Occipital lobe (tissue), 3 donors: ENCODE measurements at places on chromosomes 7 and 10.

DNA sequence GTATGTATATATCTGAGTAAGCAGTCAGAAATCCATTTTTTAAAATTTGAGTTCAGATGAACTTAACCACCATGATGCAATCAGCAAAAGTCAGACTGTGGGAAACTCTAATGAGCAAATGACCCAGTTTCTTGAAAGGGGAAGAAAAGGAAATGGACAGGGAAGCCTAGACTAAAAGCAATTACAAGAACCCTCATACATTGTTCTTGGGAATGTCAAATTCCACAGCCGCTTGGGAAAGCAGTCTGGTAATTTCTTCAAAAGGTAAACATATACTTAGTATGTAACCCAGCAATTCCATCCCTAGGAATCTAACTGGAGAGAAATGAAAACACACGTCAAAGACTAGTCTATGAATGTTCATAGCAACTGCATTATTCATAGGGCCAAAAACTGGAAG, 16.4 kb upstream of the FOXK1 start:
- no peak for DNase-seq

DNA sequence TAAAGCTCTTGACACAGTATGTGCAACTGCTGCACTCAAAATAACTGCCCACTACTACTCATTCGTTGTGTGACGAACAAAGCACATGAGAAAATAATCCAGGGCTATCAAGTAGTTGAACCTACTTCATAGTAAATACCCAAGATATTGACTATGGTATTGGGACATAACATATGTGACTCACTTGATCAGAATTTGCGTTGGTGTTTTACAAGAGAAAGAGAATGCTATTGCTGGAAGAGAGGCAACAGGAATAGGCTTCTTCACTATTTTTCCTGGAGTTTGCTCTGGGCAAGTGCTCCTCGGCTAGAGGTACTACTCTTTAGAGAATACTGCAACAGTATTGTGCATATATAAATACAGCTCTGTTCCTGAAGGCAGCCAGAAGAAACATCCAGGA, 2.5 kb downstream of the DGKB start:
- no peak for DNase-seq

DNA sequence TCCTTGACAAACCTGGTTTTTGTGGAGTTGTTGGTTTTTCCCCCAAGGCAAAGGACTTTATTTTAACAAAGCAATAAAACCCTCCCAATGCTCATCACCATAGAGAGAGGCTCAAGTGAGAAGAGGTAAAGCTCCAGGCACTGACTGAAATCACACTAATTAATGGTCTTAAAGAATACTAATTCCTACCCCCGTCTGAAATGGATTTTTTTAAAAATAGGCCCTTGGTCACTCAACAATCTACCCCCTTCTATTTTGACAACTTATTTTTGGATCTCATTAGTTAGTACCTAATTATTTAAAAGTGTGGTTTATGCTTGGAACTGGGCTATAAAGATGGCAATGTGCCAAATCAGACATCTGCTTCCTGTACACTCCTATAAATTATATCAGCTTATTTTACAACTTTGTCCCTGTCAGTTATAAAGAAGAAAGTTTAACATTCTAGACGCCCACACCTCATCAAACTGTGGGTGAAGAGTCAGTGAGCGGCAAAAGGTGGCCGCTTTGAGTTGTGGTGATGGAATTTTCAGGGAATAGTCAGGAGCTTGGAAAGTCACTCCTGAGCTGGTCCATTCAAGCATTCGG, 10.6 kb downstream of the GLI3 start:
- no peak for DNase-seq

DNA sequence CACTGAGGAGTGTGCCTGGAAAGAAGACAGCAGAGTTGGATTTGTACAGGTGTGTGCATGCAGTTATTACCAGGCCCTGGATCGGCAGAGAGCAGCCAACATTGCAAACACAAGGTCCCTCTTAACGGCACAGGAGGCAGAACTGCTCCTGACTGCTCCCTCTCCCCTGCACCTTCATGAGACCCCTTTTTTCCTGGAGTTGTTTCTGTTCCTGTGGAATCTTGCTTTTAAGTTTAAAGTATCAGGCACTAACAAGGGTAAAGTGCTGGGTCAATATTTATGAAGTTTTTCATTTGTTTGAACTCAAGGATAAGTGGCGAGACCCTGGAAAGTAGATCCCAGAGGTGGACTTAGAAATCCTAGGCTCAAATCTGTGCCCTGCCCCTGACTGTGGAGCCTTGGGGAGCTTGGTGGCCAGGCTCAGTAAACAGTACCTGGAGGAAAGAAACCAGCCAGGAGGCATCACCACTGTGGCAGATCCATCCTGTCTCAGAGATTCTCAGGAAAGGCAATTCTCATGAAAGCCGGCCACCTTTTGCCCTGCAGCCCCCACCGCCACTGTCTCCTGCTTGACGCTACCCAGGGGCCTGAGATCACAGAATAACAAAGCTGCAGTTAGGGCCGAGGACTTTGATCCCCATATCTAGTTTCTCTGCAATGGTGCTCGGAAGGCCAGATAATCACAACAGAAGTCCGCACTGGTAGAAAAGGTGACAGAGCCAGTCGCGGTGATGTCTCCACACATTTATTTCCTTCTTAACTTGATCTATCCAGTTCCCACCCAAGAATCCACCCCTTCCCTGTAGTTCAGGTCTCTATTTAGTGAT, 36.7 kb downstream of the DDC start:
- no peak for DNase-seq

GRCh38 chr10:119602241-119603095, 5.7 kb upstream of the TIAL1 start:
- DNase-seq: no peak

GRCh38 chr7:3942816-3943745, 642.0 kb downstream of the SDK1 start:
- no peak for DNase-seq

DNA sequence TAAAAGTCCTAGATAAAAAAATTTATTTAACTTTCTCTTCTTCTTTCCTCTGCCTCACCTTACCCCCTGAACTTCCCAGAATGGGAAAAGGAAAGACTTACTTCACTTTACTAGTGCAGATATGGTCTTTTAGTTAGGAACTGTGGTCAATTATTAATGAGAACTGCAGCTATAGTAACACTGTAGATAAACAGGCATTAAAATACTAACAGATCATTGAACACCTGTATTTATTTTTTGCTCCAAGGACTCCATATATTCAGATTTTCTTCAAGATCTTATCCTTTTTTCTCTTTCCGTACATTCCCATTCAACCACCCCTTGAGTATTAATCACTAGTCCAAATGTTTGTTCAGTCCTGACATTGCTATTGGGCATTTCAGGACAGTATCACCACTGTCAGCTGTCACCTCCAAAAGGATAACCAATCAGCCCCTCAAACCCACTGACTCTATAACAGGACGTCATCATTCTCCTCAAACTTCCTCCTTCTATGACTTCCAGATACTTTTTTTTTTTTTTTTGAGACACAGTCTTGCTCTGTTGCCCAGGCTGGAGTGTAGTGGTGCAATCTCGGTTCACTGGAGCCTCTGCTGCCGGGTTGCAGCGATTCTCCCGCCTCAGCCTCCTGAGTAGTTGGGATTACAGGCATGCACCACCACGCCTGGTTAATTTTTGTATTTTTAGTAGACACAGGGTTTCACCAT, 4.2 kb downstream of the CPVL start:
- DNase-seq: no peak

GRCh38 chr7:88243345-88243909, 23.6 kb upstream of the SRI start:
- DNase-seq: peak; percentile 10

GRCh38 chr10:30529373-30529998, 95.5 kb downstream of the MAP3K8 start:
- no peak for DNase-seq

GRCh38 chr10:80694930-80695329, 157.2 kb downstream of the SH2D4B start:
- no peak for DNase-seq

- DNase-seq: no peak
Measured at GRCh38 chr7:4110438-4110837, 571.7 kb upstream of the FOXK1 start.

GRCh38 chr10:29529146-29529545, 105.6 kb downstream of the SVIL start:
- no peak for DNase-seq

DNA sequence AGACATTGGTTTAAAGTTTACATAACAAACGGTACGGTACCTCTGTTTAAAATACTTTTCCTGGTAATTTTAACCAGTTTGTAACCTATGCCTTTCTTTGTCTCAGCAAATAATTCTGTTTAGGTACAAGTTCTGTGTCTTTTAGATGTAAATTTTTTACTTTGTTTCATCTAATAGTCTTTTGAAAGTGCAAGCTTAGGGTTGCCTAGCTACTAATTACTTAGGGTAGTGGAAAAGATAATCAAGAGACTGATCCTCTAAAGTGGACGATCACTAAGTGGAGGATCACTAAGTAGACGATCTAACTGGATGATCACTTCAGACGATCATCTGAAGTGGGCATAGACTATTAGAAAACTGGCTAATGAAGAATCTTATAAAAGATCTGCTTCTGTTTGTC, 16.1 kb upstream of the FKBP9 start:
- no peak for DNase-seq

DNA sequence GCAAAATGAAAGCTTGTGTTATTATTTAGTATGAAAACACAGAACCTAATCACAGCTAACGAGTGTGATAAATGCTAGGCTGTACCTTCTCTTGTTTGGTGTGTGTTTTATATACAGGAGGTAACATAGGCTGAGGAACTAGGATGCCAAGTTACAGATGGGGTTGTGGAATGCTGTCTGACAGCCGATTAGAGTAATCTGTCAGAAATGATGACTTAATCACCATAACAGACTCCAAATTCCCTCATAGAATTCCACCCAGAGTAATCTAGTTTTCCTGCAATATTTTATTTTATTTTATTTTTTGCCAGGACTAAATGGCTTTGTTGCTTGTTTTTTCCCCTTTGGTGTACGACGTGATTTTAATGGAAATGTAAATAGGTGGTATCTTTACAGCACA, 221.2 kb downstream of the CELF2 start:
- DNase-seq: no peak

DNA sequence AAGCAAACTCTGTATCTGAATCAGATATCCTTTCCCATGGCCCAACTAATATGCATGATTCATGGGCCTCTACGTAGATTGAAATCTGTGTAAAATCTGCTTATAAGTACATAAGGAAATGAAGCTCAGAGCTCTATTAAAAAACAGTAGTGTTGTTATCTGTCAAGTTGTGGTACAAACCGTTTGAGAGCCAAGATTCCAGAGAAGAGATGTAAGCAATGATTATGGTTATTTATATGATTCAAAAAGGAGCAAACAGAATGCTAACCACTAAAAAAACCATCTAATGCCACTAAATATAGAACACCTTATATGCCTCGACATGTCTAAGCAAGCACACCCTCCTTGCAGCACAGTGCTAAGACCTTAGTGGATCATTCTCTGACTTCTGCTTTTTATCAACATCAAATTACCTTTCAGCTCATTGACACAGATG, 26.6 kb downstream of the RPP38 start:
- DNase-seq: no peak

DNA sequence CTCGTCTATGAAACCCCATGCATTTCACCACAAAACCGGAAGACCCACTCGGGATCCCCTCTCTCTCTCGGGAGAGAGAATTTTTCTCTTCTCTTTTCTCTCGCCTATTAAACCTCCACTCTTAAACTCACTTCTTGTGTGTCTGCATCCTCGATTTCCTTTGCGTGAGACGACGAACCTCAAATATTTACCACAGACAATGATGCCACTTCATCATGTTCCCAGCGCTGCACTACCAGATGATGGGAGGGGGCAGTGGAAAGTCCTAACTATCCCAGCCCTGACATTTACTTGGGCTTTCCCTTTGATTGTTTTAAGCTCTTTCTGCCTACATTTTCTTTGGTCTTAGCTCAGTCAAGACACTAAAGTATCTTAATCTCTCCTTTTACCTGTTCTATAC, 906.7 kb downstream of the GRID1 start:
- no peak for DNase-seq

DNA sequence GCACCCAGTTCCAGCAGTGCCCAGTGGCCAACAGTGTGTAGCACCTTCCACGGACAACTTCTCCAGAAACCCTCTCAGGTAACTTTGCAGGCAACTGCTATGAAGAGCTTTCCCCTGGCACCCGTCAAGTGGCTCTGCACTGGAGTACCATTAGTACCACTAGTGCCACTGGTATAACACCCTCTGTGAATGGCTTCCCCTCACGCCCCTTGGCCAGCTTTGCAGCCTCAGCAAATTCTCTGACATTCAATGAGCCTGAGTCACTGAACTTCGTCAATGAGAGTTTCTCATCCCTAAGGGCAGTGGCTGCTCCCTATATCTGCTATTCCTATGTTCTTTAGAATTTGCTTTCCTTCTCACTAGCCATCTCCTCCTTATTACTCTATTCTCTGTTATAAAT, 7.6 kb upstream of the HERPUD2 start:
- no peak for DNase-seq

GRCh38 chr10:67603701-67604100, 92.3 kb downstream of the CTNNA3 start:
- DNase-seq: no peak

- no peak for DNase-seq
Measured at GRCh38 chr10:98404571-98405359, 10.2 kb downstream of the PYROXD2 start.
